AG10803 (cell line): ENCODE measurements at places on chromosomes 12 and 14.

- DNase-seq = no peak
Observed at GRCh38 chr14:99819514-99819913, 26.3 kb downstream of the EML1 start.

GRCh38 chr12:102781117-102781516, 135.9 kb downstream of the PAH start:
- no peak for DNase-seq

GRCh38 chr12:42326541-42327226, 717 bp downstream of the PPHLN1 start:
- peak; percentile 51 for DNase-seq

GRCh38 chr12:12745576-12746211, 28.5 kb downstream of the CDKN1B start:
- DNase-seq = no peak

- no peak for DNase-seq
Observed at GRCh38 chr12:64792128-64792527, 32.3 kb upstream of the TBC1D30 start.

GRCh38 chr14:80475074-80475473, 263.8 kb upstream of the DIO2 start:
- DNase-seq = peak; percentile 52

- no peak for DNase-seq
Observed at GRCh38 chr12:72957454-72957853, 685.3 kb downstream of the TRHDE start.

DNA sequence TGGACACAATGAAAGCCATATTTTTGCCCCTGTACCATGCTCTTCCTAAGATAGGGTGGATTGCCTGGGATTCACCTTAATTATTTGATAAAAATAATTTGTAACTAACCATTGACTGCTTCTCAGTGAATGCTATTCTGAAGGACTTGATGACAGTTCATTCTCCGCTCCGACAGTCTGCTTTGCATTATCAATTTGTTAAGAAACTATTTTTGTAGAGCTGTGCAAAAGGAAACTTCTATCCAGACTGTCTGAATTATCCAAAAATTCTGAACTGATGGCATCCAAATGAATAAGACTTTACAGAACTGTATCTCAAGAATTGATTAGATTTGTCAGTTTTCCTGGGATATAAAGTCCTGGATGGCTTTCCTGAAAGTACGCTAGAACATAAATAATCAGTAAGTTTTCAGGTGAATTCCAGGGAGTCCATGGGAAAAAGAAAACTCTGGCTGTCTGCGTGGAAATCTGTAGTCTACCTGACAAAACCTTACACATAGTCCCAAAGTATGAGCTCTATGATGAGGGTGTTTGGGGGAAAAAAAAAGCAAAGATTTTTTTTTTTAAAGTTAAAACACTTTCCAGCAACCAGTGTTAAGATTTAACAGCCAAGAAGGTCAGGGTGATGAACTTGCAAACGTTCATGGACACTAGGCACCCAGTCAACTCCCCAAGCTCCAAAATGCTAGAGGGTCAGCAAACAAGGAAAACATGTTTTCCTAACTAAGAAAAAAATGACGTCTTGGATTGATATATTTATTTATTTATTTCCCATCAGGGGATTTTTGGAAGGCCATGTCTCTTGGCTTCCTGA, 291.1 kb upstream of the TBX3 start:
- peak; percentile 9 for DNase-seq

DNA sequence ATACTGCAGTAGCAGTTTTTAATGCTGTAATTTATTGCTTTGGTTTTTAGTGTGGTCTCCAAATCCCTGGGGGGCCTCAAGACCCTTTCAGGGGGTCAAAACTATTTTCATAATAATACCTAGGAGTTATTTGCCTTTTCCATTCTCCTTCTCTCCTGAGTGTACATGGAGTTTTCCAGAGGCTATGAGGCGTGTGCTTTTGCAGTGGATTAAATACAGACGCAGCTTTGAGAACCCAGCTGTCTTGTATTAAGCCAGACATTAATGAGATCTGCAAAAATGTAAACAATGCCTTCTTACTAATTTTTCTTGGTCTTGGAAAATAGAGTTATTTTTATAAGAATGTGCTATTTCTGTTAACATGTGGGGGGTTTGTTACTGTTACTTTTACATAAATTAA, 68.6 kb downstream of the SLC25A47 start:
- DNase-seq = peak; percentile 78
